H54 (cell line): ENCODE measurements at places on chromosomes 4 and X.
A peak's percentile ranks its signal among the peaks of the same experiment; 100 is the strongest.

DNA sequence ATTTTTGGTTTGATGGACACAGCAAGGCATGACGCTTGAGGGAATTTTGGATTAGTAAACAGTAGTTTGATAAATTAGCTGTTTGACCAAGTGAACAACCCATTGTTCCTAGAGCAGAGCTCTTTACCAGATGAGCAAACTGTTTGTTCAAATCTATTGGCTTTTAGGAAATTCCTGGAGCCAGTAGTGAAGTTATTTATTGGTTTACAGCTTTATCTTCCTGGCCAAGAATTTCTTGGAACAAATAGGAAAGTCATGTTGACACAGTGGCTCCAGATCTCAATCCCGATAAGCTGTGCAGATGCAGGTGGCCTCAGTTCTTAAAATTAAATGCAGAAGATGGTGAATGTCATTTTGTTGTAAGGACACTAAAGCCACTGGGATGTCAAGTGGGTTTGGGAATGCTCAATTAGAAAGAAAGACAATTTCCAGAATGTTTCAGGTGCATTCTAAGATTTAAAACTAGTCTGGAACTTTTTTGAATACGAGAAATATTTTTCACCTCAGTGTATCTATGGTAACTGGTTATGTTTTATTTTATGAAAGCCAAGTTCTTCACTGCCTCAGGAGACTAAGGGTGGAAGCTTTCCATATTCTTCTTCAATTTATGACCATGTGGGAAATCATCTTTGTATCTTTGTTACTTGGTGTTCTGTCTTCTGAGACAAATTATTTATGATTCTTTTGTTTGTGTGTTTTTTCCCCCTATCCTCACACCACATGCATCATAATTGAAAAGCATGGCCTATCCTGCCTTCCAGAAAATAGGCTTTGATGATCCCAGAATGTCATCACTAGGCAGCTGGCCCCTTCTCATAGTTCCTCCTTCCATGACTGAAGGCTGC is 554.5 kb downstream of the STIM2 start:
- no peak for DNase-seq

DNA sequence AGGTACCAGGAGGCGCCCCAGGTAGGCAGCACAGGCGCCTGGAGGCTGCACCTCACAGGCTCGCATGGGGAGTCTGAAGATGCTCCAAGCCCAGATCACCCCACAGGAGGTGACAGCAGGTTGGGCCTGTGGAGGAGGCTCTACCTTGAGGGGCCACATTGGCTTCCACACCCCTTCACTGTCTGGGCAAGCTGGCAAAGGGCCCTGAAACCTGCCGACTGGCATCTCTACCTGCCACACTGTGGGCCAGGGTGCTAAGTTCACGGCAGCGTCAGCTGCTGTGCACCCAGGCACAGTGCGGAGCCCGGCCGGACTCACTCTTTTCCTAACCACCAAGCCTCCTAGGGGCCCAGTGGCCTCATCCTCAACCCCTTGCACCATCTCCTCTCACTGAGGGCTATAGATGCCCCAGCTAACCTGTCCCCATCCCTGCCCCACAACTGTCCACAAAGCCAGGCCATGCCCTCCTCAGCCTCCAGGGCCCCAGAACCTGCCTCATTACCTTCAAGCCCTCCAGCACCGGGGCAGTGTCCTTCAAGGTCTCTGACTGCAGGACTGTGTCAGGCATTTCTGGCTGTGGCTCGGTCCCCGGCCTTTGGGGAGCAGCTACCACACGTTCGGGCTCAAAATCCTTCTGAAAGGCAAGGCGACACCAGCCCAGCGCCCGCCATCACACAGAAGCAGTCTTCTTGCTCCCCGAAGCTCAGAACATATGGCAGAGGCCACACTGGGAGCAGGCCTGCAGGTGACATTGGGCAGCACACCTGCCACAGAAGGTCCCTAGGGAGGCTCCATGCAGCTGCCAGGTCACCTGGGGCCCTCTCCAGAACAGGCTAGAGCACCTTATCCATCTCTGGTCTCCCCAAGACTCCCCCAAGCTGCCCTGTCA is 28.8 kb downstream of the FGFR3 start:
- no peak for DNase-seq

GRCh38 chr4:151677193-151677592 is 83.6 kb downstream of the GATB start:
- no peak for DNase-seq

GRCh38 chrX:5449323-5449722 is 779.3 kb downstream of the NLGN4X start:
- DNase-seq: no peak

- DNase-seq: no peak
Measured at GRCh38 chr4:72360075-72360474, 208.9 kb downstream of the ADAMTS3 start.

- no peak for DNase-seq
Measured at GRCh38 chr4:120692964-120693363, 229.6 kb downstream of the PRDM5 start.

GRCh38 chr4:32470087-32470585 is 1750.0 kb downstream of the PCDH7 start:
- no peak for DNase-seq

- no peak for DNase-seq
Measured at GRCh38 chr4:20272411-20272872, 20.7 kb downstream of the SLIT2 start.

DNA sequence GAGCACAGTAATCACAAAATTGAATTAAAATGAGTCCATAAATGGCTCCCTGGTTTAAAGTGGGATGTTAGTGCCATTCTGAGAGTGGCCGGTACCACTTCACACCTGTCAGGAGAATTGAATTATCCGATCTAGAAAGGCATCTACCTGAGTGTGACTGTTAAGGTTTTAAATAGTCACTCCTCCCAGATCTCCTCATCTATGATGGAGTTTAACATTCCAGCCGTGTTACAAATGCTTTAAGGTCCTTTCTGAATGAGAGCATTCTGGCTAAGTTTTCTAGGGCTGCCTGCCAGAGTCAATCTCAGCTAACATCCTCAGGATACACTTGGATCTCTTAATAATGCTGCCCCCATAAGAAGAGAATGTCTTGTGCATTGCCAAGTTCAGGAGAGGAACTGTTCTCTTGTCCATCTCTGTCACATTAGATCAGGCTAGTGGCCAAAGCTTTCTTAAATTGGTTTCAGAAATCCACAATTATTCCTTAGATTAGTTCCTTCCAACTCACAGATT is 231.1 kb downstream of the SLC39A8 start:
- no peak for DNase-seq

GRCh38 chrX:124338733-124339514 is 6.5 kb downstream of the TEX13D start:
- no peak for DNase-seq

- no peak for DNase-seq
Measured at GRCh38 chrX:99663136-99663535, 746.9 kb downstream of the PCDH19 start.

DNA sequence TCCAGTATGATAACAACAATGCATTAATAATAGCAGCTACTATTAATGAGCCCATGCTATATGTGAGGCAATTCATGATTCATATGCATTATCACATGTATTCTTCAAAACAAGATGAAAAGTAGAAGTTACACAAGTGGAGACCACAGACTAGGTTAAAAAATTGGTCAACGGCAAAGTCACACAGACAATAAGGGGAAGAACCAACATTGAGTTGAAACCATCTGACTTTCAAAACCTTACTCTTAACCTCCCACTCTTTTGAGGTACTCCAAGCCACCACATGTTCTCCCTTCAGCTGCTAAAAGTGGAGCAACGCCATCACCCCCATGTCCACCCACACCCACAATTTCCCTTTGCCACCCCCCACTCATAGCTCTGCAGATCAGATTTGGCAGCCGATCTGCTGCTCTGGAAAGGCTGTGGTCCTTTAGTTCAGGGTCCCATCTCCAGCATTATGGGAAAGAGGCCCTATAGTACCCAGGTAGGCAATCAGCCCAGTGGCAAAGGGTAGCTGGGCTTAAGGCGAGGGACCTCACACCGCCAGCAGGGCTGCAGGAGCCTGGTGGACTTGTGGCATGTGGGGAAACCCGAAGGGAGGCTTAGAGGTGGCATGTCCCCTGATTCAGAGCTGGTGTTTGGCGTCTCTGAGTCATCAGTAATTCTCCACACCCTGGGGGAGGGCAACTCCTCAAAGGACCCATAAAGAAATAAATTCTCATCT is 33.5 kb upstream of the CYBB start:
- DNase-seq: peak; percentile 5

DNA sequence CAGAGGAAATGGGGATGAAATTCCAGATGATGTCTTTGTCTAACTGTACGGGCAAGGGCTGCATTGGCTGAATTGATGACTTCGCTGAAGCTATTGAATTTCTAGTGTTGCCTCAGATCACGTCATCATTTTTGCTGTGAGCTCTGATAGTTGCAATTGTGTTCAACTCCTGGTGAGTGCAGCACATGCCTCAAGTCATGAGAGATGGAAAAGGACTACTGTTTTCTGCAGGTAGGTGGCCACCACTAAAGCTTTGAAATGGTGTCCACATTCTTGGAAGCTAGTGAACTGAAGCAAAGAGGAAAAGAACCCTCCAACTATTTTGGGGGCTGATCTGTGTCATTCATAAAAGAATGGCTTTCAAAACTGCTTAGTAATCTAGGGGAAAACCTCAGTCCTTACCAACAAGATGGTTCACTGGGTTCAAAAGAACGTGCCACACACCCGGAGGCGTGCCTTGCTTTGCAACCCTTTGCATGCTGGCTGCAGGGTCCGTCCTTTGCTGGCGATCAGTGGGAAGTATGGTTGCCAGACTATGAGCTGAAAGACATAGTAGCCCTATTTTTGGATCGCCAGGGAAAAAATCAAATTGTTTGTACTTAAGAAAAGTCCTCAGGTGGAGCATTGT is 88.1 kb upstream of the STOX2 start:
- no peak for DNase-seq

GRCh38 chr4:114815760-114816159 is 217.2 kb downstream of the UGT8 start:
- no peak for DNase-seq

DNA sequence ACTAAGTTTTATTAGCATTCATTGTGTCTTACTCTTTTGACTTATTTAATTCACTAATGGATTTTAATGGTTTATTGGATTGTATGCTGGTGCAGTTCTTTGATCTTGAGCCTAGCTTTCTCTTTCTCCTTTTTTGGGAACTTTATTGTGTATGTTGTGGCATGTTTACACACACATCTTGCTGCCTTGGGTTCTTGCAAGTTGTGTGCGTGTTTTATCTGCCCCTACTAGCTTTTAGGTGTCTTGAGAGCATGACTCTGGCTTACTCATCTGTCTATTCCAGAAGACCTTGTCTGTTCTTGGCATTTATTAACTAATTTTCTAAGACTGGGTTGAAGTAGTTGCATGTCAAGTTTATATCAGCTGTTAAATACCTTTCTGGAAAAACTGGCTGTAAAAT is 2.7 kb downstream of the TMEM165 start:
- no peak for DNase-seq

DNA sequence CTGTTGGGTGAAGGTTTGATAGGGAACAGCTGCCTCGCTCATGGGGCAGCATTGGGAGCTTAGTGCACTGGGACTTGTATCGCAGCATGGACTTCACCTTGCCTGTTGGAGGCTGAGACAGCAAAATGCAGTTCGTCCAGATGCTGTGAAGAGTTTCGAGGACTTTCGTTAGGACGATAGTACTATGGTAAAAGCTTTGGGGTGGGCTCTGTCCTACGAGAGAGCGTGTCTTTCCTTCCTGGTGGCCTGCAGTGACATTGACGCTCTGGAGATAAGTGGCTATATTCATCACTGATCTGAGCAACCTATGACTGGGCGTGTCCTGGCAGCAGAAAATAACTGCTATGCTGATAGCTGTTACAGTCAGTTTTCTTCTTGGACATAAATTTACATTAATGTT is 44.8 kb downstream of the ARHGAP10 start:
- DNase-seq: no peak

GRCh38 chr4:38684951-38685844 is 21.2 kb downstream of the KLF3 start:
- no peak for DNase-seq

DNA sequence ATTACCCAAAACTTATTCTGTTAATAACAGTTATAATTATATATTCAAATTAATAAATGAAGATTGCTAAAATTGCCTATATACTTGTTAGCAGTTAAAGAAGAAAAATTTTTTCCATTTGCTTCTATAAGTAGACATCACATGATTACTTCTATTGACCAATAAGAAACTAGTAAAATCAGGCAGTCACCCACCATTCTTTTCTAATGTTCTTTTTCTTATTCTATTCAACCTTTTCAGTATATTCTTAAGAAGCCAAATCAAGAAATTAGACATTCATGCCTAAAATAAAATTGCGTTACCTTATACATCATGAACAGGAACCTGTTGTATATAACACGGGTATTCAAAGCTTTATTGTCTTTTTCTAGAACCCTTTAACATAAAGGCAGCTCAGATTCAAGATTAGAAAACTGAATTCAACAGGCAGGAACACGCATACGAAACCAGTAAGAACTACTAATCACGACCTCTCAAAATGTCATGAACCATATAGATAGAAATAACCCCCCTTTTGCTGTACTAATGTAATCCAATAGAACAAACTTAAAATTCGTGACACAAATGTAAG is 568.1 kb upstream of the DIPK2B start:
- no peak for DNase-seq

GRCh38 chr4:95506264-95506663 is 42.5 kb downstream of the UNC5C start:
- DNase-seq: peak; percentile 1

DNA sequence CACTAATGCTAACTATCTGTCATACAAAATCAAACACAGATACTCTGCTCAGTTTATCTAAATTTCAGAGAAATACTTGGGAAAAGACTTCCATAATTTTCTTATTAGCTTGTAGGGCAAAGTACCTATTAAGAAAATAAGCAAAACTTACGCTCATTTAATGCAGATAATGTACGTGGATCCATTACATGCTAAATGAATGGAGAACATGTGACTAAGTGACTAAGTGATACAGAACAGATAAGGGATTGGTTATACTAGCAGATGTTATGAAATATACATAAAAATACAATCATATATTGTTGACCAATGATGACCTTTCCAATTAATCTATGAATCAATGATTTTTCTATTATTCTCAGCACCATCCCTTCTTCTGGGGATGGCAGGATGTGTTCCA is 25.7 kb downstream of the EREG start:
- DNase-seq: no peak

GRCh38 chr4:144715230-144715629 is 69.3 kb downstream of the HHIP start:
- DNase-seq: no peak

- no peak for DNase-seq
Measured at GRCh38 chr4:40702137-40702799, 47.5 kb upstream of the NSUN7 start.

- no peak for DNase-seq
Measured at GRCh38 chrX:118506805-118507480, 11.3 kb downstream of the DOCK11 start.

- no peak for DNase-seq
Measured at GRCh38 chrX:17606231-17606630, 131.1 kb upstream of the SCML1 start.

- DNase-seq: no peak
Measured at GRCh38 chr4:83212041-83212851, 72.4 kb downstream of the COQ2 start.

DNA sequence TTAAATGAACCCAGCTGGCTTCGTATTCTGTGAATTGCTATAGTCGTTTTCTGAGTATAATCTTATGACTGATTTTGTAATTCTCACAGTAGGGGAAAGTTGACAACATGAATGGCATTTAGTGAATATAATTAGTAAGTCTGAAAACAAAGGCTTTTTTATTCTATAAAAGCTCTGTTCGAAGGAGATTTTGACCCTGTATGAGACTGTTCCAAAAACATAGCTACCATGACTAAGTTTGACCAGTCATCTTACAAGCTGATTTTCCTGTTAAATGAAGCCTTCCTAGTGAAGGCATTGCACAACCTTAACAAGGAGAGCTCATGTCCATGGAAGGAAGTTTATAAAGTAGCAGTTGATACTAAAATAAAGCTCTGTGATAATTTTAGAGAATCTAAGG is 242.3 kb downstream of the RPA4 start:
- no peak for DNase-seq
